Urinary bladder (tissue), 4 donors: ENCODE measurements at places on chromosomes 1 and 21. TPM values are rescaled to one million over a fixed set of nuclear protein-coding genes. Genes with fewer than 3 reads are reported as not detected.

S100A1 gene
- polyA plus RNA-seq: 3.0 TPM

MAGOH gene
- 73.2 TPM for polyA plus RNA-seq

GRCh38 chr1:221779771-221780170, 37.9 kb upstream of the DUSP10 start:
- no peak for DNase-seq

- no peak for DNase-seq
Measured at GRCh38 chr1:17190010-17190995, 14.6 kb upstream of the PADI1 start.

MAP3K7CL gene
- polyA plus RNA-seq: 4.4 TPM

- no peak for DNase-seq
Measured at GRCh38 chr1:57464756-57465155, 40.9 kb upstream of the DAB1 start.

- DNase-seq: no peak
Measured at GRCh38 chr1:57431400-57431799, 7.5 kb upstream of the DAB1 start.

DNA sequence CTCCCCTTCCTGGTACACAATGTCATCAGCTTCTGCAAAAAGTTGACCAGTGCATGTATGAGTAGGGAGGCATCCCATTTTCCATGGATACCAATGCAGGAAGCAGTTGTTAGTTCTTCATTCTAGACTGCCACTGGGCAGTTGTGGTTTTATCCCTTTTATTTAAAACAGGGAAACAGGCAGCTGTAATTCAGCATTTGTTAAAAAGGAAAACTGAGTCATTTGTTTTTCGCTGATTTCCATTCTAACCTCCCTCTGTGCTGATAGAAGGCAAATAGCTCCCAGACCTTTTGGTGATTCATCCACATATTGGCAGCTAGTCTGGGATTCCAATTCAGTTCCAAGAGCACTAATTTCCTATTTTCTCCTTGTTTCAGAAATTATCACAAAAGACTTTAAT, 21.1 kb upstream of the ABCA4 start:
- no peak for DNase-seq

PRPF38B gene
- 29.6 TPM for polyA plus RNA-seq

- DNase-seq: no peak
Measured at GRCh38 chr1:51063121-51063520, 38.9 kb upstream of the C1orf185 start.

GRCh38 chr1:186903374-186904136, 74.8 kb downstream of the PLA2G4A start:
- no peak for DNase-seq

- DNase-seq: no peak
Measured at GRCh38 chr1:109969146-109969829, 15.3 kb upstream of the AHCYL1 start.

DNA sequence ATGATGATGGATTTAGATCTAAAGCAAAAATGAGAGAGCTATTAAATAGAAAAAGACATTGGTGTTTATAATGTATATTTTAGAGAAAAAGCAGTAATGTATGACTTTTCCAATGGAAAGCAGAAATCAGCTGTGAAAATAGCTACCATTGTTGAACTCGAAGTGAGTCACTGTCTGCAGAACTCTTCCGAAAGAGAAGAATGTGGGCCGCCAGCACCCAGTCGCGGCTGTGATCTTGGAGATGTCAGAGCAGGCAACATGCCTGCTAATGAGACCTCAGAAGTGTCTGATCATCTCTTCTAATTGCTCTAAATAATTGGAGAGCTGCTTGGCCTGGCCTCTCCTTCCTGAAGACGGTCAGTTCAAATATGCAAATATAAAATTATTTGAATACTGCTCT, 333.6 kb upstream of the RUNX1 start:
- no peak for DNase-seq

DNA sequence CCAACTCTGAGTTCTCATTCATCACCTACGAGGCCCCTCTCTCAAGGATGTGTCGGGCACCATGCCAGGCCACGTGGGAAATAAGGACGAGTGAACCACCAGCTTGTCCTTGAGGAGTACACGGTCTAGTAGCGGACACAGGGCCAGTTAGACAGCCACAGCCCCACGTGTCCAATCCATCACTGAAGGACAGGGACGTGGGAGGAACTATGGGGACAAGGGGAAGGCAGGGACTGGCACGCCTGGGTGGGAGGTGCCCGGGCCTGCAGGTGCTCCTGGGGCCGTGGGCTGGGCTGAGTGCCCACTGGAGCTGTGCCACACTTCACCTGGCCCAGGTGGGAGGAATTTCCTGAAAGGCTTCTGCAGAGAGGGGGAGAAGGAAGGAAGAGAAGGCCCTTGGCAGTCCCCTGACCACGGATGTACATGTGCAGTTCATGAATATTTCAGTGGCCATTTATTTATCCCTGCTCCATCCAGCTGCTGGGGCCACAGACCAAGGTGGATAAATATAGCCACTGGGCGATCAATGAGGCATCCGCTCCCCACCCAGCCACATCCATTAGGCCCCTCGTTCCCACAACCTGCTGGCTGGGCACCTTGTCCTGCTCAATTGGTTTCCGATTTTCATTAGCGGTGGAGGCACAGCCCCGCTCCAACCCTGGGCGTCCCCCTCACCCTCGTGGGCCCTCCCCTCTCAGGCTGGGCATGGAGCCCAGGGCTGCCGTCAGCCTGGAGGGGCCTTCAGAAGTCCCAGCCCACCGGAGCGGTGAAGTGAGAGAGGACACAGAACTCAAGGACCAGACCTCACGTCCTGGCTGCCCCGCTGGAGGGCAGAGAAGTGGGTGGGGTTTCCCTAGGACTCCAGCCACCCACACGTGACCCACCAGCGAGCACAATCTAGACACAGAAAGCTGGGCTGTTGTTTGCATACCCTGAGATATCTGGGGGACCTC, 59.5 kb downstream of the CASZ1 start:
- no peak for DNase-seq

DNA sequence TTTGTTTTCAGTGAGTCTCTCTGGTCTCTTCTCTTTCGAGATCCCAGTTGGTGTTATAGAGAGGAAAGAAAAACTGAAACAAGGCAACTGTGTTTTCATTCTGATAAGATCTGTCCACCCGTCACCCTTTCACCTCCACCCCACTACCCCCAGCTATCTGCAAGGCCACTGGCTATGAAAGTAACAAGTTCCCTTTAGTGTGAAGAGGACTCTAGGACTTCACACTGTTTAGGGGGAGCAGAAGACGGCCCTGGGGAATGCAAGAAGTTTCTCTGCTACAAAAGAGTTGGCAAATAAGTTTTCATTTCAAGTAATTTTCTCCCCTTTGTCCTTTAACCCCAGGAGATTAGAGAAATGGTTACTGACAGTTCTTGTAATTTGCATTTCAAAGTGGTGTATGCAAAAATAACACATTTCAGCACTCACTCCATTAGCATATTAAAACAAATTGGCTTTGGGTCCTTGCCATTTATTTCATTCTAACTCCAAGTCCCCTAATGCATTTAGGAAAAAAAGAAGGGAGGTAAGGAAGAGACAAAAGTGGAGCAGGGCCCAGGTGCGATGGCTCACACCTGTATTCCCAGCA, 79.6 kb upstream of the PPM1J start:
- DNase-seq: no peak

DNA sequence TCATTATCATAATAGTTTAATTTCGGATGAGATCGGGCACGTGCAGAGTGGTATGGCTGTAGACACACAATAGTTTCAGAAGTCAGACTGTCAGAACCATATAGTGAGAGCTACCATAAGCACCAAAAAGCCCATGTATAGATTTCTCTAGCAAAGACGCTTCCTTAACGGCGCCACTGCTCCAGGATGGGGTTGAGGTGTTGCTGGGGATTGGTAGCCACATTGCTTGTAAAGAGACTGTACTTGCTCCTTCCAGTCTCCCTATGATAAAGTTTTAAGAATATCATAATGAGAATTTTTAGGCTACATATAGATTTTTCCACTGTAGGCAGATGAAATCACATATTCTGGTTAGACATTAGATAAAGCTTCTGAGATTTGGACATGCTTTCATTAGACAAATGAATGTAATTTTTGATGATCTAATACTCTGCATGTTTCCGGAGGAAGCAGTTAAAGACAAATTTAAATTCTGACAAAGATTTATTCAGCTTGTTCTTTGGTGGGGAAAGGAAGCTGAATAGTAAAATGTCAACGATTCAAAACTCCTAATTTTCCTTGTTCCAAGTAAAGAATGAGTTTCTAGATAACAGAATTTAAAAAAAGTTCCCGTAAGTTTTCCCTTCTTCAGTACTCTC, 77.7 kb downstream of the MAP3K7CL start:
- no peak for DNase-seq

PLA2G2D gene
- polyA plus RNA-seq: not detected

IVL gene
- polyA plus RNA-seq: 9.5 TPM

DNA sequence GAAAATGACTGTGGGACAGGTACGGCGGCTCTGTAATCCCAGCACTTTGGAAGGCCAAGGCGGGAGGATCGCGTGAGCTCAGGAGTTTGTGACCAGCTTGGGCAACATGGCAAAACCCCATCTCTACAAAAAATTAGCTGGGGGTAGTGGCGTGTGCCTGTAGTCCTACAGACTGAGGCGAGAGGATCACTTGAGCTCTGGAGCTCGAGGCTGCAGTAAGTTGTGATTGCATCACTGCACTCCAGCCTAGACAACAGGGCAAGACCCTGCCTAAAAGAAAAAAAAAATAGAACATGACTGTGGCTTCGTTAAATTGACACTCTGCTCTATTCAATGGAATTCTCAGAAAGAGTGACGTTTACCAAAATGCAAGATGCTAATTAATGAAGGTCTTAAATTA, 3.9 kb upstream of the DBT start:
- DNase-seq: no peak

DNA sequence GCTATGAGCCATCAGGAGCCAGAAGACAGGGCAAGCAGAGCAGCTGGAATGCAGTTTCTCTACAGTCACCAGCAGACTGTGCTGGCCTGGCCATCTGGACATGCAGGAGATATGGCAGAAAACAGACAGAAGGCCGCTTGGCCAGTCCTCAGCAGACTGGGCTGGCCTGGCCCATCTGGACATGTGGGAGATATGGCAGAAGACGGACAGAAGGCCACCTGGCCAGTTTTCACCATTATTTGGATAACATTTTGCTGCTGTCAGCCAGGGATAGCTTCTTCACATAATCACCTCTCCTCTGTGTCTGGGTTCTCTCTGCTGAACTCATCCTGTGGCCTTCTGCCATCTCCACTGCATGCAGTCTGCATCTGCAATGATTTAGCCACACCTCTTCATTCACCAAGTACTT, 25.0 kb upstream of the CACYBP start:
- DNase-seq: no peak

- DNase-seq: no peak
Measured at GRCh38 chr1:8019229-8019620, 6.9 kb downstream of the ERRFI1 start.

- DNase-seq: no peak
Measured at GRCh38 chr1:218421531-218421930, 76.4 kb downstream of the TGFB2 start.

SYF2 gene
- 91.9 TPM for polyA plus RNA-seq

DNA sequence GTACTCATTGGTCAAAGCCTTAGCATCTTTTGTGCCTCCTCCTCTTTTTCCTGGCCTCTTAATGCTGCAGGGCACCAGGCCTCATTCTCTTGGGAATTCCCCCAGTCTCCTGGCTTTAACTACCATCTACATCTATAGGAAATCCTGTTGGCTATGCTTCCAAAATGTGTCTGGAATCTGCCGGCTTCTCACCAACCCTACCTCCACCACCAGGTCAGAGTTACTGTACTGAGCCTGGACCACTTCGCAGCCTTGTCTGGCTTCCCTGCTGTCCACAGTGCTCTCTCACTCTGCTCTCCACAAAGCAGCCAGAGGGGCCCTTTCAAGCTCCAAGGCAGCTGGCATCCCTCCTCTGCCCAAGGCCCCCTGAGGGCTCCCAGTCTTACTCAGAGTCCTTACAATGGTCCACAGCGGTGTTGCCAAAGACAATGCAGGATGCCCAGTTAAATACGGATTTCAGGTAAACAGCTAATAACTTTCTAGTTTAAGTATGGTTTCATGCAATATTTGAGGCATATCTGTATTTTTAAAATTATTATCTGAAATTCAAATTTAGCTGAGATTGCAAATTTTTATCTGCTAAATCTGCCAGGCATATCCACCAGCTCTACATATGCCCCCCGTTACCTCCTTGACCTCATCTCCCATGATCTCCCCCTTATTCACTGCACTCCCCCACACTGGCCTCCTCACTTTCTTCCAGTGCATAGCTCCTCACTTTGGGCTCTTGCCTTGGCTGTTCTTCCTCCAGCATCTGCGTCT, 34.5 kb upstream of the FAM163A start:
- DNase-seq: no peak

DNA sequence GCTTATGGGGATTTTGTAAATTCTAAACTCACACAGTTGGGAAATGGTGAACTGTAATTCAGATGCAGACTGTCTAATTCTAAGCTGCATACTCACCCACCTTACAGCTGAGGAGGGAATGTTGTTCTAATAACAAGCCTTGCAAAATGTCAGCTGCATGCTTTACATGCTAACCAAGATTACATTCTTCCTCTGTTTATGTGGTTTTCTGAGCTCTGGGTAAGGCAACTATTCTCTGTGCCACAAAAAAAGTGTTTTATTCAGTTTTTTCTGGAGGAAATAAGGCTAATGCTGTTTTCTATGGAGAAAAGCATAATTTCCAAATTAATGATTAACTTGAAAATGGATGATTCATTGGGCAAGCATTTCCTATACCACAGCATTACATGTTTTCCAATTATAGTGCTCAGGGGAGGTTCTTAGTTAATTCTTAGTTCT, 64.9 kb downstream of the RGS13 start:
- DNase-seq: no peak

RNF19B gene
- 15.0 TPM for polyA plus RNA-seq

DNTTIP2 gene
- 28.4 TPM for polyA plus RNA-seq

DNA sequence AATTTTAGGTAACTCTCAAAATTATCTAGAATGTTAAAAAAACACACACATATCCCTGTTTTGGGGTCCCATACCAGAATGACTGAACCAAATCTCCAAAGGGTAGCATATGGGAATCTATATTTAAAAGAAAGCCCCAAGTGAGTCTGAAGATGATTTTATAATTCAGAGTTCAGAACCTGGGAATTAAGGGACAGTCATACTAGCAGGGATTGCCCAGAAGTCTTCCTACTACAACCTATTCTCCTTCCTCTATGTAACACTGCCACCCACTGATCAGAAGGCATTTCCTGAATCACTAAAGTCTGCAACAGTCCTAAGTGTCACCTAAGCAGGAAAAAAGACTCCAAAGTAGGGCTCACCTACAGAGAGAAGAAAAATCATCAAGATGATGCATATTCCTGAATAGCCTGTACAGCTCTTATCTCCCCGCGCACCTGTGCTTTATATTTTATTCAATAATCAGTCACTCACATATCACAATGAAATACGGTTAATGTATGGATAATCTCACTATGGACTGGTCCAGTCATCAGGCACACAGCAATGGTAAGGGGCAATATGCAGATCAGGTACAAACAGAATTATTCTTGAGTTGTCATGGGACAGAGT, 4.9 kb downstream of the RGS1 start:
- no peak for DNase-seq

DNA sequence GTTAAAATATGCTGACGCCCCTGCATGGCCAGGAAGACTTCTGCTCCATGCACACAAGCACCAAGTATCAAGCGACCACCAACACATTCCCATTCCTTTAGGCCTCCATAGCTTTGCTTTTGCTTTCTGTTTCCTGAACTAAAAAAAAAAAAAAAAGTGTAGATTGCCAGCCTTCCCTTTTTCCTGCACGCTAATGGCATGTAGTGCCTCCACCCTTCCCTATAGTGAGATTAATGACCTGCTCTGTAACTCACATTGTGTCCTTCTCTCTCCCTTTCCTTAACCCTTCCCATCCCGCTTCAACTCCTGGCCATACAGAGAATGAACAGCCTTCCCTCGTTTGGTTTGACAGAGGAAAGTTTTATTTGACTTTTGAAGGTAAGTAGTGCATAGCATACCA, 57.1 kb upstream of the DYNLT5 start:
- DNase-seq: no peak
